ENCODE measurements at places on chromosomes 3 and 15. TPM values are rescaled to one million over a fixed set of nuclear protein-coding genes. Genes with fewer than 3 reads are reported as not detected.

DNA sequence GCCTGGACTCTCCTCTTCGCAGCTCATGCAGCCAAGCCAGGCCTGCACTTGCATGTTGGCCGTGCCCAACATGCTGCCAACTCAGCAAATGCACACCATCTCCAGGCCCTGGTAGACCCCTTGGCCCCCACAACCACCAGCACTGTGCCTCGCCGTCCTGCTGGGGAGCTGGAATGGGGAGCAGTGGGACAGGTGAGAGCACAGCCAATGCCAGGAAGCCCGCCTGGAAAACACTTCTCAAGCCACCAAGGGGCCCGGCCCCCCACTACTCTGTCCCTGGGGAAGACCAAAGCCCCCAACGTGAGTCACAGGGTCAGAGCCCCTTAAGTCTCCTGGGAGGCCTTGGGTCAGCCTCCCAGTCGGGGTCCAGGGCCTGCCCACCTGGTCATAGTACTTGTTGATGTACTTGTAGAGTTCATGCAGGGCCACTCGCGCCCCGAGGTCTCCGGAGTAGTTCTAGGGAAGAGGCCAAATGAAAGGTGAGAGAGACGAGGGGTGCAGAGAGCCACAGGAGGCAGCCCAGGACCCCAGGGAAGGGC, 24.5 kb downstream of the PLXNB1 start:
- no peak for DNase-seq

DNA sequence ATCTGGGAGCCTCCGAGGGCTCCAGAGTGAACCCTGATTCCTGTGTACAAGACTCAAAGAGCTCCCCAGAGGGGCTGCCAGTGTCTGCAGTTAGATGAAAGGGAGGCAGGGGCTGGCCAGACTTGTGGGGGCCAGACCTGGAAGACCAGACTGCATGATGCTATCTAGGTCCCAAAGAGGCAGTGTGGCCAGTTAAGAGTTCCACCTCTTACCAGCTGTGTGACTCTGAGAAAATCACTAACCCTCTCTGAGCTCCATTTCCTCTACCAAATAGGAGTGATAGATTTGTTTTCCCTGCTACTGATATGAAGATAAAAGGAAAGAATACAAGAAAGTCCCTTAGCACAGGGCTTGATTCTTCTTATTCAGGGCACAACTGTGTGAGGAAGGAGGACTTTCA, 29.0 kb downstream of the ACSBG1 start:
- DNase-seq: no peak

CHRM5 gene
- total RNA-seq: 0.05 TPM

- peak; percentile 76 for DNase-seq
Observed at GRCh38 chr3:3665546-3665945, 133.7 kb upstream of the LRRN1 start.

GRCh38 chr3:25355998-25356397, 72.1 kb upstream of the RARB start:
- DNase-seq: no peak

GRCh38 chr15:74253211-74253921, 17.2 kb downstream of the CCDC33 start:
- no peak for DNase-seq

ADAMTSL3 gene
- 20.7 TPM for total RNA-seq

GRCh38 chr3:152768478-152768877, 66.5 kb upstream of the P2RY1 start:
- no peak for DNase-seq

TIPARP gene
- 90.6 TPM for total RNA-seq

ATRIP gene
- 4.3 TPM for total RNA-seq

- DNase-seq: peak; percentile 55
Observed at GRCh38 chr15:60326824-60327654, 70.7 kb downstream of the ANXA2 start.

HMCES gene
- total RNA-seq: 29.5 TPM

- DNase-seq: no peak
Observed at GRCh38 chr3:18591120-18591519, 166.0 kb upstream of the SATB1 start.

FBN1 gene
- total RNA-seq: 353 TPM

STARD9 gene
- total RNA-seq: 2.1 TPM

GRCh38 chr3:60424942-60425341, 826.3 kb downstream of the FHIT start:
- DNase-seq: no peak

GRAMD1C gene
- total RNA-seq: 3.0 TPM

- no peak for DNase-seq
Observed at GRCh38 chr15:33489335-33489734, 178.6 kb downstream of the RYR3 start.

DNA sequence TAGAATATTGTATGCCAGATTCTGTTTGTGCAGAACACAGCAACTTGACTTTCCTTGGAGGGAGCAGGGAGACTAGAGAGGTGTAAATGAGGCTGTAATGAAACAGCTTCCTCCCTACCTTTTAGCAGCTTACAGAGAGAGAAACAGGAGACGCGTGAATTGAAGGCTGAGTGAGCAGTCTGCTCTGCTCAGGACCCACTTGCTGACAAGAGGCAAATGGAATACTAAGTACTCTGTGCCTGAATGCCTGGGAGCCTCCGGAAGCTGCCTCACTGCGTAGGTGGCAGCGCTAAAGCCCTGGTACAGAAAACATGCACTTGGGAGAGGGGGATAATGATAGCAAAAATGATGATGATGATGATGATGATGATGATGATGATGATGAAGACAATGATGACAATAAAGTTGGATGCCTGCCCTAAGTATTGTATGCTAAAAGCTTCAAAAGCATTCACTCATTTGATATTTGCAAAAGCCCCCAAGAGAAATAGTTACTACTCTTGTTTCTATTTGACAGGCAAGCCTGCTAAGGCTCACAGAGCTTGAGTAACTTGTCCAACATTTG, 548.9 kb downstream of the NTRK3 start:
- DNase-seq: peak; percentile 12

SCN11A gene
- under 0.01 TPM for total RNA-seq

DNA sequence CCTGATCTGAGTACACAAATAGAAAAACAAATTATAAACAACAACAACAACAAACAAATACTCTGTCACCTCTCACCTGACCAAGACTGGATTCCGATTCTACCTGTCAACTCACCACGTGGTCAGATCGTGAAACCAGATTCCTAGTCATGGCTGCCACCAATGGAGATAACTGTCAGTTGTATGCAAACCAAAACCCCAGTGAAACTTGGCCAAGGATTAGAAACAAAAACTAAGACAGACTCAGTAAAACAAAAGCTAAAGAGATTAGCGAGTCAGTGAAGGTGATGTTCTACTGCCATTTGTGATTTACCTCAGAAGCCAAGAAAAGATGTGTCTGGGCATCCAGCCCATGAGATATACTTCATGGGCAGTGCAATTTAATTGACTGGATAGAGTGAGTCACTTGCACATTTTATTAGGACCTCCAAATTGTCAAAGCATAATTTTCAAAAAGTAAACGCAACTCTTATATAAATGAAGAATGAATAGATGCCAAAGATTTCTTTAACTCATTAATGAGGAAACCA, 31.1 kb downstream of the PHLDB2 start:
- DNase-seq: no peak

- DNase-seq: no peak
Observed at GRCh38 chr3:126517986-126518778, 609 bp upstream of the UROC1 start.

DNA sequence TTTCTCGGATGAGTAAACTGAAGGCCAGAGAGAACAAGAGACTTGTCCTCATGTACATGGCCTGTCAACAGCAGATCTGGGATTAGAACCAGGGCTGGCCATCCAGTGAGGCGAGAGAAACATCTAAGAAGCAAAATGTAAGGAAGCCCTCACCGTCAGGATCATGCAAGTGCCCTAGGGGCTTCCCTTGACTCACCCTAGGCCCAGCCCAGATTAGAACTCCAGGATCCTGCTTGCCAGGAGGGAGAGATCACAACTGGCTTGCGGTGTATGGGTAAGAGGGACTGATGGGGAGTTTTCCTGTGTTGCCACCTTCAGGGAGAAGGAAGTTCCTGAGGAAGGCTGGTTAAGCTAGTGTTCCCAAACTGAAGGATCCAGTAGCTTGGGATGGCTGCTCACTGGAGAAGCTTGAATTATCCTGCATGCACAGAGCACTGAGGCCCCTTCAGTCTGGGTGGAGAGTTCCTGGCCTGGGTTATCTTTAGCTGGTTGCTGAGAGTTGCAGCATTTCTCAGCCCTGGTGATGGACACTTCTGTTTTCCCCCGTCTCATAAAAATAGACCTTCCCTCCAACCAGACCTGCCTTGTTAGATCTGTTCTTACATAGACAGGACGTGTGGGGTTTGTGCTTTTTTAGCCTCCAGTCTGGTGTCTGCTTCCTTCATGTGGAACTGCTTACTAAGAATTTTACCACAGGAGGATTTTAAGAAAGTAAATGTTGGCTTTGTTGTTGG, 28.2 kb upstream of the XIRP1 start:
- no peak for DNase-seq

- peak; percentile 13 for DNase-seq
Observed at GRCh38 chr3:141875893-141876380, 506 bp upstream of the ATP1B3 start.

DNA sequence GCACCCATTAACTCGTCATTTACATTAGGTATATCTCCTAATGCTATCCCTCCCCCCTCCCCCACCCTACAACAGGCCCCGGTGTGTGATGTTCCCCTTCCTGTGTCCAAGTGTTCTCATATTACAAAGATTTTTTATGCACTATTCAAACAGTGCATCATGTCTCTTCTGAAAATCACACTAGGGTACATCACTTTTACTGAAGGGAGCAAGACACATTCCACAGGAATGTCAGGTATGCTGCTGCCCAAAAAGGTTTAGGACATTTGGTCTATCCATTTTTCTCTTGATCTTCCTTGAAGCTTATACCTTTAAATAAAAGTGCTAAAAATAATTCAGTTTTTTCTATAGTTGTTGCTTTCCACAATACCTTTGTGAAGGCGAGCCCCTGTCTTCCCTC, 9.2 kb upstream of the EPHA3 start:
- no peak for DNase-seq

ISLR2 gene
- total RNA-seq: not detected

GRCh38 chr3:147414390-147415138, 5.4 kb downstream of the ZIC1 start:
- no peak for DNase-seq

DNA sequence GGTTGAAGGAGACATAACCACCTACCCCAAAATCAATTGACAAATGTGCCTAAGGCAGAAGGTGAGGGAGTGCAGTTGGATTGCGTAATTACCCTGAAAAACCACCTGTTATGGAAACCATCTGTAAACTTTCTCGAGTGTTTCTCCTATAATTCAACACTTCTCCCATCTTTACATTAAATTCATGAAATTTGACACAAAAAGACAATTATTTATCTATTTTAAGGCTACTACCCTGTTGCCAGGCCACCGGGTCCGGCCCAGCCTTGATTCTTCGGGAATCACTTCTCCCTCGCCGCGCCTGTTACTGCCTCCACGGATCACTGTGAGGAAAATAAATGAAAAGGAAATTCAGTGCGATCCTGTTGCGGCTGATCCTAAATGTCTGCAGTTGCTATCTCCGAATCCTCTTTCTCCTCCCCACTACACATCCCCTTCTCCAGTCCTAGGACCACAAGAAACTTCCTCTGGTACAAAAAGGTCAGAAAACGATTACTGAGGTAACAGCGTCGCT, 646 bp downstream of the IQCB1 start:
- peak; percentile 35 for DNase-seq

DNA sequence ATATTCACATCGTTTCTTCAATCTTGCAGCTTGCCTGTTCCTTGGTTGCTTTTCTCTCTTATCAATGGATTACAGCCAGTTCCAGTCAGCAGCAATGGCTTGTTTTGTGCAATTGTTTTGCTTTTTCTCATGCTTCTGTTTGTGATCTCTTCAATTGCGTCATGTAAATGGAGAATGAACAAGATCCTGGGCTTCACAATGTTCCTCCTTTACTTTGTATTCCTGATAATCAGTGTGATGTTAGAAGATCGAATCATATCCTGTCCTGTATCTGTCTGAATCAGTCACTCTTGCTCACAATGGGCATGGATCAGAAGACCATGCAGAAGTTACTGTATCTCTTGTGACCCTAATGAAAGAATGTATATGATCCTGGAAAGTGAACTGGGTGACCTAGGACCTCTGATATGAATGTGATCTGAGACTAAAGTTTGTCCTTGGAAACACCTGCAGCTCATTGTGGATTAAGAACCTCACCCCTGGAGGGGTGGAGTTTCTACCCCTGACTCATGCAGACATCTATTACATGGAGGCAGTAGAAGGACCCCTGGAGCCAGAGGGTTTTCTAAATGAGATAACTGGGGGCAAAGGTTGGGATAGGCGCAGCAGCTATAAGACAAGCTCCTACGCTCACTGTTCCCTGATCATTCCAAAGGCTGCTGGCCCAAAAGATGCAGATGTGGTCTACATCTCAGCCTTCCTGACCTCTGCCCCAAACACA, 32.2 kb downstream of the SLC24A1 start:
- DNase-seq: peak; percentile 18

GRCh38 chr3:63910891-63911290, 1.3 kb downstream of the SCAANT1 start:
- DNase-seq: no peak

- peak; percentile 92 for DNase-seq
Observed at GRCh38 chr3:99633887-99634558, 4.4 kb upstream of the COL8A1 start.

DNA sequence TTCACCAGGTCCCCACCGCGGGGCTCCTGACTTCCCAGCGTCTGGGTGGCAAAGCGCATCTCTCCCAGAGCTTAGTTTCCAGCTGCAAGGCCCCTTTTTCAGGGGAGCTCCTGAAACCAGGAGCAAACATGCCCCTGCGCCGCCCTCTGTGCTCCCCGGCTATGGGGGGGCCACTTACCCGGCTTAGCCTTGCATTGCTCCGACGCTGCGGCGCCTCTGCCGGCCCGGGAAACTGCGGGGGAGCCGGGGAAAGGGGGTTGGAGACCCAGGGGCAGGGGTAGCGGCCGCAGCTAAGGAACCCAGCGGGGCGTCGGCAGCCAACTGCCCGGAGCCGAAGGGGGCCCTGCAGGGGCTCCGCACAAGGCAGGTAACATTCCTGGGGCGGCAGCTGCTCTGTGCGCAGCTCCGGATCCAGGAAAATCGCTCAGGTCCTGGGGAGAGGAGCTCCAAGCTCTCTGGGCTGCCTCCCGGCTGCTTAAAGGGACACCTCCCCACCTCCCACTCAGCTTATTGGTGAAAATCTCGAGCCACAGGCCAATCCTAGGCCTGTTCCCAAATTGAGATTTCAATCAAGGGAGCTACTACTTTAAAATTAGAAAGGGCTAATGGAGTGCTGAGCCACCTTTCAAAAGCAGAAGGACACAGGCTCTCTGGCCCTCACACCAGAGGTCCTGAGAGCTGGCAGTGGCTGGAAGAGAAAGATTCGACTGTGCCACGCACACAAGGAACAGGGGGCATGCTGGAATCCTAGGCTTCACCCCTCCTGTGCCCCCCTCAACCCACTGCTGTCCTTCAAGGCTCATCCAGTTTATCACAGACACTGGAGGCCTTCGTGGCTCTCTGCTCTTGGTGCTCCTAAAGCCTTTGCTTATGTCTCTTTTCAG, 42.7 kb upstream of the PRICKLE2 start:
- DNase-seq: peak; percentile 41

DNA sequence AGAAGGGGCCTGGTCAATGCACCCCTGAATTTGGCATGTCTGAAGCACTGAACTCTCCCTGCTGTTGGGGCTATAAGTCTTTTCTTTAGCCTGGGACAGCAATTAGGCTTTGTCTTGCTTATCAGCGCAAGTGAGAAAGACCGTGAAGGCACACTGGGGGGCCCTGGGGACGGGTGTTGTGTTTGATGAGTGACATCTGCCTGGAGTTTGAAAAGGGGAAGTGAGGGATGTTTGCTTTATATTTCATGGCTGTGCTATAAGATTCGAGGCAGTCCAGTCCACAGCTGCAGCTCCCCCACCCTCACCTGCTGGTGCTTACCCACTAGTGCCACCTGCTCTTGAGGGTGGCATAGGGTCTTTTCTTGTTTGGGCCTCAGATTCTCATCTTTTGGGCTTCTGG, 44.8 kb downstream of the CEMIP start:
- no peak for DNase-seq
